ENCODE measurements at places on chromosomes 3 and 15.

- no peak for DNase-seq
Measured at GRCh38 chr15:100016632-100017031, 283.4 kb upstream of the LYSMD4 start.

- no peak for DNase-seq
Measured at GRCh38 chr15:78243058-78243457, 8.7 kb upstream of the ACSBG1 start.

GRCh38 chr3:55826097-55826496 lies 339.0 kb upstream of the WNT5A start:
- no peak for DNase-seq

- DNase-seq, result no peak
Measured at GRCh38 chr15:101240358-101240757, 11.5 kb downstream of the CHSY1 start.

- no peak for DNase-seq
Measured at GRCh38 chr15:90883976-90884718, at the start of gene FES. Gene FES (plus strand): TSS chr15:90884504. CDS start chr15:90885046, 542 bp downstream.

GRCh38 chr3:127404221-127405009 lies 116.6 kb upstream of the PRR20G start:
- DNase-seq, result no peak

DNA sequence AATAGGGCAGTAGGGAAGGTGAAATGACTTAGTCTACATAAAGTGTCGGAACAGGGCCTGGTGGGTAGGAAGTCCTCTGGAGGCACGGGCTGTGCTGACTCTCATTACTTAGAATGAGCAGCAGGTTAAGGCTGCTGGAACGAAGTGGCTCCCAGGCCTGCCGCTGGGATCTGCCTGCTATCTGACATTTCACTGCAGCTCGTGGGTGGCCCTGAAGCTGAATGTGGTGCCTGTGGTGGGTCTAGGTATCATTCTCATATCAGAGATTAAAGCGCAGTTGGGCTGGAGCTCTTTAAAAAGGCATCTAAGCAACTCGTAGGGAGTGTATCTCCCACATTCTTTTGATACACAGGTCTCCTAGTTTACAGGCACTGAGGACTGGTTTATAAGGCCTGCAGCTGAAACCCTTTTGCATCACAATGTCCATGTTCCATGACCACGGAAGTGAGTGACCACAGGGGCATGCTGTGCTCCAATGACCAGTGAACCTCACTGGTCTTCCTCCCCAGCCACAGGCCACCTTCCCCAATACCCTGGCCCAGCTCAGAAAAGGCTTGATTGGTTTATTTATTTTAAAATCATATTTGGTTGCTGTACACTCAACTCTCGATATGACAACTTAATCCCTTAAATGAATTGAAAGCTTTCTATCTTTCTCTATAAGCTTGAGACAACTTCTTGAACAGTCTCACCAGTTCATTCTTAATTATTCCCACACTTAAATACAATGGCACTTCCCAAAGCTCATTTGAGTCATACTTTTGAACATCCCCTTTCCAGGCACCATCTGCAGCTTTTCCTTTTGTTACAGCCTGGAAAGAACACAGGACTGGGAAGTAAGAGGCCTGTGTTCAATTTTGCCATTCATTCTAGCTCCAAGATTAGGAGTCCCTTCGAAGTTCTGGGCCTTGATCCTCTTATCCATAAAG lies 19.0 kb downstream of the ADAMTS9 start:
- DNase-seq, result no peak

- peak; percentile 32 for DNase-seq
Measured at GRCh38 chr15:75836959-75837334, 6.3 kb upstream of the UBE2Q2 start.

DNA sequence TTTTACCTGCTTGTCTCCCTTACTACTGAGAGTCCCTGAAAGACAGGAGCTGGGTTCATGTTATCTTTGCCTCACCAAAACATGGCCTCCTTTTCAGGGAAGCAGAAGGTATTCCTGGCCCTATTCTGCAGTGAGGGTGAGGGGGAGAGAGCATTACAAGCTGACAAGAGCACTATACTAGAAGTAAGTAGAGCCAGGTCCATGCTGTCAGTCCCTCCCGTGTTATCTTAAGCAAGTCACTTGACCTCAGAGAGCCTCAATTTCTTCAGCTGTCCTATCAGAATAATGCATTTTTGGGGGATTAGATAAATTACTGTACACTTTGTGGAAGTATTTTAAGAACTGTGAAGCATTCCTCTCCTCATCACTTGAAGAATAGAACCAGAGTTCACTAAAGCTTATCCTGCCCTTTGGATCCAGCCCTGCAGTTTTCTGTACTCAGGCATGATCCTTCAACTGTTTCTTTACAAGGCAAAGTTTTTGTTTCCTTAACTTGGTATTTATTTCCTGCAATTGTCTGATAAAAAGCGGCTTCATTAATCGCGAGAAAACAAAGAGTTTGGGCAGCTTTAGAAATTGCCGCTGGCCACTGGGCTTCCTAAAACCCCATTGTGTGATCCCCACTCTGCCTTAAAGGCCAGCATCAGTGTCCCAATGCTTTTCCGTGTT lies 213.9 kb downstream of the CDIN1 start:
- DNase-seq, result no peak

- no peak for DNase-seq
Measured at GRCh38 chr15:81380203-81380602, 6.2 kb upstream of the TMC3 start.

GRCh38 chr3:191366675-191367074 lies 36.3 kb upstream of the UTS2B start:
- no peak for DNase-seq

DNA sequence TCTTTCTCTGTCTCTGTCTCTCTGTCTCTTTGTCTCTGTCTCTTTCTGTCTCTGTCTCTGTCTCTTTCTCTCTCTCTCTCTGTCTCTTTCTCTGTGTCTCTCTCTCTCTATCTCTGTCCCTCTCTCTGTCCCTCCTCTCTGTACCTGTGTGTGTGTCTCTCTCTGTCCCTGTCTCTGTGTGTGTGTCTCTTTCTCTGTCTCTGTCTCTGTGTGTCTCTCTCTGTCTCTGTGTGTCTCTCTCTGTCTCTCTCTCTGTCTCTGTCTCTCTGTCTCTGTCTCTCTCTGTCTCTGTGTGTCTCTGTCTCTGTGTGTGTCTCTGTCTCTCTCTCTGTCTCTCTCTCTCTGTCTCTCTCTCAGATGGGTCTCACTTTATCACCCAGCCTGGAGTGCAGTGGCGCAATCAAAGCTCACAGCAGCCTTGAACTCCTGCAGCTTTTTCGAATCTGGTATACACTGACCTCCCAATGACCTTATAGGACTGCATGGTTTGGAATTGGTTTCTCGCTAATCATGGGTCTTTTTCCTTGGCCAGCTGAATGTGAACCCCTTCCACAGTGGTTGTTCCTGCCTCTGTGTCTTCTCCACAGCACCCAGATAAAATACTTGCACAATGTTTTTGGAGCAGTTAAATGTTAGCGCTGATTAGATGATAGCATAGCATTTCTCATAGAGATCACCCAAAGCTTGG lies 102.6 kb upstream of the KLHL25 start:
- no peak for DNase-seq

DNA sequence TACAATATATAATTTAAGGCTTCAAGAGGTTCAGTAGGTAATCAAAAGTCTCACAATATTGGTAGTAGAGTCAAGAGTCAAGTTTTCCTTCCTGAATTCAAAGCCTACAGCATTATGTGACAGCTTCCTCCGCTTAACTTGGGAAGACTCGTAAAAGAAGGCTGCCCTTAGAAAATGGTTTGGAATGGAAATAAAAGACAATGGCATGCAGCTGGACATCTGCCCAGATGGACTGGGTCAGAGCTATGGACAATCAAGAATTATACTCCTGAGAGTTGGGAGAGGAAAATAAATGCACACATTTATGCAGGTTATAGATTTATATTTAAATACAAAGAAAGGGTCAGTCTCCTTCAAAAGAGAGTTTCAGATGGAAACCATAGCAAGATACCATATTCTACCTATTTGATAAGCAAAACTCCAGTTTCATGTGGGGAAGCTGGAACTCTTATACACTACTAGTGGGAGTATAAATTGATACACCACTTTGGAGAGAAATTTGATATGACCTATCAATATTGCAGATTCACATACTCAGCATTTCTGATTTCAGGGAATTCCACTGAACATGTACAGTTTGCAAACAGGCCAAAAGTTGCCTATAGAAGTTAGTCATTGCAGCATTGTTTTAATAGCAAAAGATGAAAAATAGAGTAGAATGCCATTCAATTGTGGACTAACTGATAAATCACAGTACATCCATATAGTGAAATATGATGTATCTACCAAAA lies 6.1 kb downstream of the CRYBG3 start:
- DNase-seq, result no peak

GRCh38 chr3:25897019-25897418 lies 107.1 kb downstream of the OXSM start:
- no peak for DNase-seq

GRCh38 chr15:41967506-41968206 lies 4.7 kb downstream of the EHD4 start:
- DNase-seq, result no peak

DNA sequence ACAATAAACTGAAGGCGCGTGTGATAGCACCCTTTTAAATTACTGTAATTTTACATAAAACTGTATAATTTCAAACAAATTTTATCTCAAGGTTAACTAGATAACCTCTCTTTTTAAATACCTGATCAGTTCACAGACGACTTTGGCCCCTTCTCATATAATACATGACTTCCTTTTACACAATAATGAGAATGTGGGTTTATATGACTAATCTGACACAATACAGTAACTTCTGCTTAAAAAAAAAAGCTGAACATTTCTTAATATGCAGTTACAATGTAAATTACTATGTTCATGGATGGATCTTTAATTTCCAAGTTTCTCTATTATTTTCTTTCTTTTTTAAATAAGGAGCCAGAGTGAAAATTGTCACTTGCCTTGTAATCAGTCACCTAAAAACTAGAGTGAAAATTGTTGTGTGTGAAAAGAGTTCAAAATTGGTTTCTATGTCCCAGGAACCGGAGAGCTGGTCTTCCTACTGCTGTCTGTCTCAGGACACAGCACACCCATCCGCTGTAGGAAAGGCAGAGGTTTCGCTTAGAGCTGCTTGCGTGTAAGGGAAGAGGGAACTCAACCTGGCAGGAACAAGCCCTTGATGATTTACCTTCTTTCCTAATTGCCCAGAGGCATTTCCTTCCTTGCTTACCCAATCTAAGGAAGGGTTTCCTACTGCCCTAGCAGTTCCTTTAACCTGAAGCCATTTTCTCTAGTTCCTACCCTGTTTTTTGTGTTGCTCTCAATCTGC lies 33.3 kb downstream of the PLD1 start:
- no peak for DNase-seq

DNA sequence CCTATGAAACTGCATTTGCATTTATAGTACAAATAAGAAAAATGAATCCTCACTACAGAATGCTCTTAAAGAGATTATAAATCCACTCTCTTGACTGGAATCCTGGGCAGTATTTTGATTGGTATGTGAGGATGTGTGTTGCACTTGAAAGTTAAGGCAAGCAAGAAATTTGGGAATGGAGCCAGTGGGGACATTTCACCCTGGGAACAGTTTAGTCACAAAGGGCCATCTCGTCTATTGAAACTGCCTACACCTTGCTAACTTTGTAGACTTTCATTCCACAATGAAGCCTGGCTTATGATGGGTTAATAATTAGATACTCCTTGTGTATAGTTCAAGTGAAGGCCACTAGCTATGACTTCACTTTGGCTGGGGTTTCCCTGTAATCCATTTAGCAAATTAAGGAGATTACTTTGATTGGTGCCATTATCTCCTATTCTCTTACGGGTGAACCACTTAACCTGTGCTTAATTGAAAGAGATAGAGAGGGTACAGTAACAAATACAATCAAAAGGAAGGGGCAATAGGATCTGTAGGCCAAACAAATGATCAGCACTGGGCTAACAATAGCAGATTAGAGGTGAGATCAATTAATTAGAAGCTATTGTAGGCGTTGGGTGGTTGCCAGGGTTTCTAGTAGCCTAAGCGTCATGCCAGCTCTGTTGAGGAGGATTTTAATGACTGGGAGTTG lies 146.9 kb upstream of the RARB start:
- no peak for DNase-seq

GRCh38 chr3:155891321-155891720 lies 20.9 kb downstream of the GMPS start:
- no peak for DNase-seq

DNA sequence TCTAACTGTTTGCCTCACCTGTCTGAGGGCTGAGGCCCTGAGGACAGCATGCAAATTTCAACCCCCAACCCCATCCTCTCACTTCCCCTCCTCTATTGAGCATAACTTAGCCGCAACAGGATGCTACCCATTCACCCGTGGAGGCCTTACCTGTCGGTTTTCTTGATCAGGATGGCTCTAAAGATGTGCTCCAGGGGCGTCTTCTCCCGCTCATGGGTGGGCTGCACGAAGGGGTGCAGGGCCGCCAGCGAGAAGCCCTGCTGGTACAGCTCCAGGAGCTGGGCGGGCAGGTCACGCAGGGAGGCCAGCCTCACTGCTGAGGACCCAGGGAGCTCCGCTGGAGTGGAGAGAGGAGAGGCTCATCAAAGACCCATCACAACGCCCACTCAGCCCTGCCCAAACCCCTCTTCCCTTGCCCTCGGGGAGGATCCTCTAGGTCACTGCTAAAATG lies 79.8 kb downstream of the RFTN1 start:
- DNase-seq, result no peak

DNA sequence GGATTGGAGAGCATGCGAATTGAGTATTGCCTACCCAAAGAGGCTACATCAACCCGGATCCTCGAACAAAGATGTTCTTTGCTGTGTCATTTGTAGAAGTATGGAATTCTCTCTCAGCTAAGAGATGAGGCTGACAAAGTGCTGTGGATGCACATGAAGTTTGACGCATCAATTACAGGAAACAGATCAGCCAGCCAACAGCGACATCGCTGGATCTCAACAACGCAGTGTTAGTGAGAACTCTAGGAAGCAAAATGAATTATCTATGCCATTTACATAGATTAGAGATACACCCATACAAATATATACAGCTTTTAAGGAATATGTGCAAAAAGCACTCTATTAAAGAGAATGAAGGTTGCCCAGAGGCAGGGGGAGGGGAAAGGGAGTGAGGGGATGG lies 160.6 kb upstream of the RGMA start:
- no peak for DNase-seq

- DNase-seq, result no peak
Measured at GRCh38 chr3:105539897-105540296, 173.2 kb downstream of the ALCAM start.

DNA sequence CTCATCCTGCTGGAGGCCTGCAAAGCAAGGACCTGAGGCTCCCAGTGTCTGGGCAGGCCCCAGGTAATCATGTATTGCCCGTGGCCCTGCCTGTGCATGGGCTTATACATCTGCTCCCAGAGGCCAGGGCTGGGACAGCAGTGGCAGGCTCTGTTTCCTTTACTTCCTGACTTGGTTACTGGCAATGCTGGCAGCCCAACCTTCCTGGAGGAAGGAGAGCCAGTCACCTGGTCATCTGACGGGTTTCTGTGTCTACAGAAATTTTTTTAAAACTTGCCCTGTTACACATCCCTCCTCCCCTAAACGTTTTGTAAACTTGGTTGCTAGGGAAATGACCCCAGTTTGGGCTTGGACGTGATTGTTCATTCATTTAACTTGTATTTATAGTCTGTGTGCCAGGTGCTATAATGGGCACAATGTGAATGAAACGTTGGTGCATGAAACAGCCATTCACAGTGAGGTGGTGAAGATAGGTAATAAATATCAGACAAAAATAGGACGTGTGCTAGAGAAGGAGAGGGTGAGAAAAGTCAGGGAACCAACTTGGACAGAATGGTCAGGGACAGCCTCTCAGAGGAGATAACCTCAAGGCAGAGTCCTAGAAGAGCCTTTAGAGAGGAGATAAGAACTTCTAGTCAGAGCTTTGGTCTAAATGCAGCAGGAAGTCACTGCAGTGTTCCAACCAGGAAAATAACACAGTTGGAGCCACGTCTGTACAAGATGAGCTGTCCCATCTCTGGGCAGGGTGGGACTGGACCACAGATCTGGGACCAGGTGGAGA lies 14.1 kb downstream of the TEX264 start:
- no peak for DNase-seq

Measured in stimulated activated naive CD8-positive, alpha-beta T cell treated with anti-CD3 and anti-CD28 coated beads, Interleukin-15, Interleukin-2, amounts not matched to agents 100 U/mL and 50 U/mL, for 24 hours (primary cell).